ENCODE measurements at places on chromosomes 6 and 20. TPM values are rescaled to one million over a fixed set of nuclear protein-coding genes. Genes with fewer than 3 reads are reported as not detected.

FUT9 gene
- total RNA-seq: not detected

DNA sequence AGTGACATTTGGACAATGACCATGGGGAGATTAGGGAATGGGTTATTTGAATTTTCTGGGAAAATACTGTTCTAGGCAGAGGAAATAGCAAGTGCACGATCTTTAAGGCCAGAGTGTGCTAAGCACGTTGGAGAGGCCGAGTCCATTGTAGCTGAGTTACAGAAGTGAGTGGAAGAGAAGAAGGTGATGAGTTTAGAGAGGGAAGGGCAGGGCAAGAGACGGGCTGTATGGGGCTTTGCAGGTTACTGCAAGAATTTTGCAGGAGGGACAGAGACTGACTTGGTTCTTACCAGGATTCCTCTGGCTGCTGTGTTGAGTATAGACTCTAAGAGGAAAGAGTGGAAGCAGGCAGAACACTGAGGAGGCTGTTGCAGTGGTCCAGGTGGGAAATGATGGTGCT, 1.1 kb upstream of the NCOA3 start:
- DNase-seq: no peak

CRIP3 gene
- total RNA-seq: not detected

ARMH2 gene
- total RNA-seq: not detected

COQ3 gene
- total RNA-seq: not detected

- DNase-seq: peak; percentile 69
These were observed 87.2 kb downstream of the FKBP5 start for GRCh38 chr6:35601331-35602132.

COL21A1 gene
- total RNA-seq: 0.40 TPM

FAM184A gene
- total RNA-seq: 13.1 TPM

RAB44 gene
- total RNA-seq: 0.14 TPM

- no peak for DNase-seq
These were observed 653.1 kb downstream of the TBC1D32 start for GRCh38 chr6:120681204-120681603.

DNA sequence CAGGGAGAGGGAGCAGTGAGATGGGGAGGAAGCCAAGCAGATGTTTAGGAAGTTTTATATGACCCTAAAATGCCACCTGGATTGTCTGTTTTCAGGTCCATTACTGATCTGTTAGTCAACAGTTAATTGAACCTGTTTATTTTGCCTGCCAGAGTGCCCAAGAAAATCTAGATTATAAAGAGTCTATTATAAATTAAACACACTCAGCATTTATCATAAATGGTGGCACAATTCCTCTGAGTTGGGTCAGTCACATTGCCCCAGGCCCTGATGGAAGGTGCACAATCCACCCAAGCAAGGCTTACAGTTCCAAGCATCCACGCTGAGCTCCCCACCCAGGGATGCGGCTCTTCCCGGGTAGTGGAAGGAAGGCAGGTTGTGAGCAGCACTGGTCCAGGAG, 21.4 kb upstream of the ULBP3 start:
- DNase-seq: no peak

ACSS2 gene
- 393 TPM for total RNA-seq

- no peak for DNase-seq
These were observed 44.2 kb downstream of the PMEPA1 start for GRCh38 chr20:57665589-57665971.

- DNase-seq: no peak
These were observed 127.5 kb downstream of the BTBD9 start for GRCh38 chr6:38512211-38512610.

GRCh38 chr6:63683071-63683603, 47.5 kb downstream of the PHF3 start:
- DNase-seq: no peak

DNA sequence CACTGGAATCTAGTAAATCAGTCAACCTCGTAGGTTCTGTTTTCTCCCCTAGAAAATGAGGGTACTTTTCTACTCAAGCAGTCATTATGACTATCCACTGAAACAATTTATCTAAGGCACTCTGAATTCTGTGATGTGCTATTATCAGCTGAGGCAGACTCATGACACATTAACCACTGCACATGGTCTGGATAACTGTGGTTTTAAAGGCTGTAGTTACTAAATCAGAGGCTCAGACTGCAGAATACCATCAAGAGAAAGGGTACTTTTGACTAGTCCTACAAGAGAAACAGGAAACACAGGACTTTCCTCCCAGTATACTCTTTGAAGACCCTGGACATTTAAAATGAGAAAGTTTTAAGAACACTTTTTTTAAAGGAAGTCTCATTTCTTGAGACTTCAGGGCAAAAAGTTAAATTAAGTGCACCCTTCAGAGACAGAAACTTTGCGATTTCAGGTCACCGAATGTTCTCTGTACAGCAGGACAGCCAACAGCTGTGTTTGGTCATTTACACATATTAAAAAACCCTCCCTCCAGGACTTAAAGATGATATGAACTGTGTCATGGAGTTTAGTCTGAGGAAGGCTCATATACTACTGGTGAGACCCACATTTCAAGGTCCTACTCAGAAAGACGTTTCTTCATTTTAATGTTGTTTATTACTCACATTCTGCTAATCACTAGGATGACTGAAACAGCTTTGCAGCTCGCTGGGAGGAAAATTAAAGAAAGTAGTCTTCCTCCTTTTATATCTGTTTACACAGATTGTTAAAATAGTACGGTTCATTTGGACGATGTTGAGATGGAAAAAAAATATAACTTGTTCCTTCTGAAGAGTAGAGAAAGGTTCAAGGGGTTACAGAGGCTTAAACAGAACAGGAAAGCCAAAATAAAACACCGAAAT, 19.9 kb downstream of the ATXN1 start:
- DNase-seq: no peak

- no peak for DNase-seq
These were observed 112.0 kb upstream of the NFATC2 start for GRCh38 chr20:51654495-51654894.

COL11A2 gene
- total RNA-seq: not detected

DNA sequence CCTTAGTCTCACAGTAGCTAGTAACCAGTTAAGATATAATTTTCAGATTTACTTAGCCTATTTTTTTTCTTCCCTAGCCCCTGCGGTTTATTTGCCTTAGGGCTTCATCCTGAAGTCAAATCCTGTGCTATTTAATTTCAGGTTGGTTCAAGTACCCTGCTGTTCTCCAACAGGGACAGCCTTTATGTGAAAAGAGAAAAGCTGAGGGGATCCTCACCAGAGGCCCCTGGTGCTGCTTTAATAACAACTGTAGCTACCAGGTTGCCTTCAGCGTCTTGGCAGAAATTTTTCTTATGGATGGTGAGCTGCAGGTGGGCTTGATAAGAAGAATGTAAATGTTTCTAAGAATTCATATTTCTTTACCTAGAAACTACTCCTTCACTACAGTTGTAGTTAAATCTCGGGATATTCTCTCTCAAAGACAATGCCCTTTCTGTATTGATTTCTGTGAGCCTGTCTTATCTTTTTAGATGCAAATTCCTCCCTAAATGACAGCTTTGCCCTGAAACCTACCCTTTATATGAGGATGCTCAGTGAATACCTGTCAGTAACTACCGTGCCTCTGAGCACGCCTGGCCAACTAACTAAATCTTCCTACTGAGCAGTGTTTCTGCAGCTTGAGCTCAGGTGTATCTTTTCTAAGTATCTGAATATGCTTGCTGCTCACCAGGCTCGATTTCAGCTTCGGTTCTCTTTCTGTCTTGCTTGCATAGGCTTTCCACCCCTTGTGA, 320.5 kb downstream of the MMUT start:
- DNase-seq: no peak

DNA sequence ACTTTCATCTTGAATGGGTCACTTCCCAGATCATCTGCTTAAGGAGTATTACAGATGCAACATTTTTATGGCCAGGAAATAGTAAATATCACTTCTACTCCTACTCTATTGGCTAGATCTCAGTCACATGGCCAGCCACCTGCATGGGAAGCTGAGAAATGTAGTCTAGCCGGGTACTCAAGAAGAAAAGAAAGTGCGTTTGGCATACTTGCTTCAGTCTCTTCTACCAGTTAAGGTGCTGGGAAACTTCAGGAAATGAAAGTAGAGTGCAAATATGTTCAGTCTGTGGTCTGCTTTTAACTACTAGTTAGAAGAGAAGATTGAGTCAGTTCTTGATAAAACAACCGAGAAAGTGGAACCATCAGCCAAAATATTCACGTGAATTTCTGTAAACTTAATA, 129.2 kb downstream of the PDSS2 start:
- DNase-seq: no peak

DNA sequence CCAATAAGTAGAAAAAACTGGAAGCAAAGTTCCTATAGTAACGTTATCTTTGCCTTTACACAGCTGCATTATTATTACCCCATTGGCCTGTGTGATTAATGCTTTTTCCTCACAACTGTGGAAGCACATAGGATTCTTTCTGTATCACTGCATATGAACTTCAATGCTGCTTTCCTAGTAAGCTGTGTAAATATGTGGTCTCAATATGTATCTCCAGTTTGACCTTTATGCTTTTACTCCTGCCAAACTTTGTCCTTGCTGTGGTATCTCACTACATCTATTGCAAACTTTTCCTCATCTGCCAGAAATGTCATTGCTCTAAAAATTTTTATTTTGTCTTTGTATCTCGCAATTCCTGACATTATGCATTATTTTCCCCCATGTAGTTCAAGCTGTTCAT, 168.6 kb downstream of the ZFAND3 start:
- no peak for DNase-seq

CDSN gene
- not detected for total RNA-seq

GRCh38 chr6:10201606-10202510, 213.0 kb downstream of the TFAP2A start:
- no peak for DNase-seq

HLA-DQA1 gene
- total RNA-seq: 3.2 TPM

DNA sequence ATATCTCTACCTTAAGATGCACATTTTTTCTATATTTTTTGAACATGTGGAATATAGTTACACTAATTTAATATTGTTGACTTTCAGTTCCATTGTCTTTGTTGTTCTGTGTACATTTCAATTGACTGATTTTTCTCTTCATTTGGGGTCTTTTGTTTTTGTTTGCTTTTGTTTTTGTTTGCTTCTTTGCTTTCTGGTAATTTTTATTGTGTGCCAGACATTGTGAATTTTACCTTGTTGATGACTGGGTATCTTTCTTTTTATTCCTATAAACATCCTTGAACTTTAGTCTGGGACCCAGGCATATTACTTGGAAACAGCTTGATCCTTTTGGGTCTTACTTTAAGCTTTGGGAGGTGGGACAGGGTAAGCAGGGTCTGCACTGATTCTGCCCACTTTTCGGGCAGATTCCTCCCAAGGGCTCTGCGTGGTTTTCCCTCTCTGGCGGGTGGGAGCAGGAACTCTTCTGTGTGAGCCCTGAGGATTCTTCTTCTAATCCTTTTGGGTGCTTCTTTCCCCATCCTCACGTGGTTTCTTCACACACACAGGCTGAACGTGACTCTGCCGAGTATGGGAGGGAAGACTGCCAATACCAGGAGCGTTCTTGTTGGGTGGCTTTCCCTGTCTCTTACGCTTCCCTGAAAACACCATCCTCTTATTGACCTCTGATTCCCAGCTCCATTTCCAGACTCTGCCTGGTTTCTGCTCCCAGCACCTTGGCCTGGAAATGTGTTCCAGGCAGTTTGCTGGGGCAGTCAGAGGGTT, 200.5 kb downstream of the ARID1B start:
- DNase-seq: no peak

DOK5 gene
- 48.6 TPM for total RNA-seq

GRCh38 chr6:161319231-161319630, 45.4 kb upstream of the AGPAT4 start:
- DNase-seq: no peak

HSP90AB1 gene
- total RNA-seq: 292 TPM

DNA sequence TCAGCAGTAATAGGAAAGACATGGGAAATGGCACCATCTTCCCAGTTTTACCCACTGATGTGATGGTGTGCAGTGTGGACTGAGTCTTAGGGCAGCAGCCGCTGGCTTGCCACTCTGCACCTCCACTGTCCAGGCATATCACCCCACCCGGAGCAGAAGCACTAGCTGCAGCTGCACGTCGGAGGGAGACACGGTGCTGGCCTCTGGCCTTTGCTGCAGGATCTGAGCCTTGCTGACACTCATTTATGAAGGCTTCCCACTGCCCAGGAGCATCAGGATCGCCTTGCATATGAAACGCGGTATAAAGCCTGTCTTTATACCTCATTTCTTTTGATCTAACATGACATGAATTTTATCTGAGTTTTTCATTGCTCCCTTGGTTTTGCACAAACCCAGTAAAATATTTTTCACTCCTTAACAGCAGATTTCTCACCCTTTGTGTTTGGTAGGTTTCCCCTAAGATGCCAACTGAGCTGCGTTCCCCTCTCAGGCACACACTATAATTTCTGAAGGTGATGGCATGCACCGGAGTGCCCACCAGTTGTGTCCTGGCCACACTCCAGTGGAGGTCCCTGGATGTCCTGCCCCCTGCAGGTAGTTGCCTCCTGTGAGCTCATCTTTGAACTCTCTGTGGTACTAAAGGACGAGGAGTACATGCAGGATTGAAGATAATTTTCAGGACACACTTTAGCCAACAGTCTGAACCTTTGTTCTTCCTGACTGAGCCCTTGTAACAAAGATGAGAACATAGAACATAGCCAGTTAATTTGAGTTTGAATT, 9.0 kb upstream of the EXOC2 start:
- no peak for DNase-seq

SRMS gene
- 0.79 TPM for total RNA-seq

GRCh38 chr6:8628063-8628462, 192.7 kb upstream of the SLC35B3 start:
- no peak for DNase-seq

NKX2-2 gene
- 0.60 TPM for total RNA-seq

DNA sequence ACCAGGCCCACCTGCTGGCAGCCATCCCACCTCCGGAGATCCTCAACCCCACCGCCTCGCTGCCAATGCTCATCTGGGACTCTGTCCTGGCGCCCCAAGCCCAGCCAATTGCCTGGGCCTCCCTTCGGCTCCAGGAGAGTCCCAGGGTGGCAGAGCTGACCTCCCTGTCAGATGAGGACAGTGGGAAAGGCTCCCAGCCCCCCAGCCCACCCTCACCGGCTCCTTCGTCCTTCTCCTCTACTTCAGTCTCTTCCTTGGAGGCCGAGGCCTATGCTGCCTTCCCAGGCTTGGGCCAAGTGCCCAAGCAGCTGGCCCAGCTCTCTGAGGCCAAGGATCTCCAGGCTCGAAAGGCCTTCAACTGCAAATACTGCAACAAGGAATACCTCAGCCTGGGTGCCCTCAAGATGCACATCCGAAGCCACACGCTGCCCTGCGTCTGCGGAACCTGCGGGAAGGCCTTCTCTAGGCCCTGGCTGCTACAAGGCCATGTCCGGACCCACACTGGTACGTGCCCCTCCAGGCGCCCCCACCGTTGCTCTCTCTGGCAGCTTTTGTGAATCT, 1.1 kb downstream of the SNAI1 start:
- no peak for DNase-seq

GRCh38 chr20:50585214-50585613, 75.0 kb downstream of the PTPN1 start:
- no peak for DNase-seq

DNA sequence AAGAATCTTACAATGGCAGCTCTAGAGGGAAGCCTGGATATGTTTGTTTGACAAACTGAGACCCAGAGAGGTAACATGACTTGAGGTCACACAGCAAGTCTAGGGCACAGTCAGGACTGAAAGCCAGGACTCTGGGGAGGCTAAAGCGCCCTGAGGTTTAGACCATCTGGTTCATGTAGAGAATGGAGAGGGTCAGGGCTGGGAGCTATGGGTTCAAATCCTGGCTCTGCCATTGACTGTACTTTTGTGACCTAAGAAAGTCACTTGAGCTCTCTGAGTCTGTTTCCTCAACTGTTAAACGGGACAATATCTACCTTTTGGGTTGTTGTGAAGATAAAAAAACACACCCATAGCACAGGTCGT, 1.1 kb upstream of the TP53INP2 start:
- DNase-seq: no peak

GRCh38 chr20:62553136-62553837, 77.5 kb upstream of the GATA5 start:
- no peak for DNase-seq

All from transverse colon (tissue), 4 donors.